ENCODE measurements at places on chromosomes 2 and 18.

- no peak for DNase-seq
These were observed 38.8 kb upstream of the RBMS1 start for GRCh38 chr2:160532388-160532787.

GRCh38 chr2:176100547-176101140 lies 1.0 kb downstream of the HOXD12 start:
- DNase-seq: no peak

DNA sequence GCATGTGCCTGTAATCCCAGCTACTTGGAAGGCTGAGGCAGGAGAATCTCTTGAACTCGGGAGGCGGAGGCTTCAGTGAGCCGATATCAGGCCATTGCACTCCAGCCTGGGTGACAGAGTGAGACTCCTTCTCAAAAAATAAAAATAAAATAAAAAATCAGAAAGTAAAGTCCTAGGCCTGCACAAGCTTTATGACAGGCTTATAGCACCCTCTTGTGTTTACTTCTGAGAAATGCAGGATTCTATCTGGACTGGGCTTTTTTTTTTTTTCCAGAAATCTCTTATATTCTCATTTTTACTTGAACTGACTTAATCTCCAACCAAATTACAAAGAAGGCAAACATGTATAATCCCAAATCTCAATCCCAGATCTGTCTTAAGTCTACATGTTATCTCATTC lies 26.1 kb upstream of the REG3G start:
- no peak for DNase-seq

DNA sequence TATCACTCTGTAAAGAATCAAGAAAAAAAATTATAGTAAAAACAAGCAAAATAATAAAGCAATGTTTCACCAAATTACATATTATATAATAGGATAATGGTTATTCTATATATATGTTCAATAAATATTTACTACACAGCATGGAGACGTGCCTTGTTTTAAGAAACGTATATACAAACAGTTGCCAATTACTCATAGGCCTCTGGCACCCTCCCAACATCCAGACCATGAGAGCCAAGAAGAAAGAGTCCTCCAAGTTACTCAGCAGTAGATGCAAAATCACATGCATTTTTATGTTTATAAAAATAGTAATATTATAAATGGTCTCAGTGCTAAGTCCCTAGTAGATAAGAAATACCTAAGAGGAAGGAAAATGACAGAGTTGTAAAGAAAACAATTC lies 64.8 kb downstream of the REV1 start:
- no peak for DNase-seq

- DNase-seq: no peak
These were observed 54.4 kb downstream of the CRIM1 start for GRCh38 chr2:36409935-36410334.

DNA sequence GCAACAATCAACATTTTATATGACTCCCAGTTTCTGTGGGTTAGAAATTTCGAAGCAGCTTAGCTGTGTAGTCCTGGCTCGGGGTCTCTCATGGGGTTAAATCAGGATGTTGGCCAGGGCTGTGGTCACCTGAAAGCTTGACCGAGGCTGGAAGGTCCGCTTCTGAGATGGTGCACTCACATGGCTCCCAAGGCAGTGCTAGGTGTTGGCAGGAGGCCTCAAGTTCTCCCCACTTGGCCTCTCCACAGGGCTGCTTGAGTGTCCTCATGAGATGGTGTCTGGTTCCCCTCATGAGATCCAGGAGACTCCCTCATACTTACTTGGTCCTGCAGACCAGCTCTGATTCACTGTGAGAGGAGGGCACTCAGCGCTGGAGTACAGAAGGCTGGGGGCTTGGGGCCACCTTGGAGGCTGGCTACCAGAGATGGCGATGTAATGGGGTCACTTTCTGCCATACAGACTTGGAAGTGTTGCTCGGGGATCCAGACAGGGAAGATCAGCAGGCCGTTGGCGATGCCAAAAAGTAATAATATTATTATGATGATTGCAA lies 98.8 kb downstream of the INHBB start:
- DNase-seq: no peak

- DNase-seq: no peak
These were observed 21.2 kb downstream of the ODC1 start for GRCh38 chr2:10426726-10427617.

DNA sequence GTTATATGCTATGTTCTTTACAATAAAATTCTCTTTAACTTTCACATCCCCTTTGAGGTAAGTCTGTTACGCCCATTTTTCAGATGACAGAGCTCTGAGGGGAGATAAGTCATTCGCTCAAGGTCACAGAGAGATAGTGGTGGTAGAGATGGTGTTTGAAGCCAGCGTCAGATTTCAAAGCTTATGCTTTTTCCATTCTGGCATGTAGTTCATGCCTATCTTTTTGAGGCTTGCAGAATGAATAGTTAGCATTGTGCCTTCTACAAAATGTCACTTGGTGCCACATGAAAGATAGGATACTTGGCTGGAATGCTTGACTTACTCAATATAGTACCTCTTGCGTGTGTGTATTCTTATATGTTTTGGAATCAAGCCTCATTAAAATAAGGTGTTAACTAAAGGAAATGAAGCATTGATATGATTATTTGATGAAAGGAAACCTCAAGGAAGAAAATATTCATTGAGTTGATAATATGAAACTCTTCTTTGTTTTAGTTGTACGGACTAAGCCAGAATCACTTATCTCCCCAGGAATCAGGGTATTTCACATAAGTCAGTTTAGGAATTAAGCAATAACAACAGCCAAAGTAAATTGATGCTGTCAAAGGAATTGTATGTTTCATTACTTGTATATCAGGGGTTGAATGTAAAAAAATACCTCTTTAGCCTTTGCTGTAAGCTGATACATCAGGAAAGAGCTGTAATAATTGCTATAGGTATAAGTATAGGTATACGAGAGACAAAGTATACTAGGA lies 15.5 kb downstream of the SPATS2L start:
- DNase-seq: no peak

- DNase-seq: no peak
These were observed 10.0 kb upstream of the GCA start for GRCh38 chr2:162333968-162334367.

DNA sequence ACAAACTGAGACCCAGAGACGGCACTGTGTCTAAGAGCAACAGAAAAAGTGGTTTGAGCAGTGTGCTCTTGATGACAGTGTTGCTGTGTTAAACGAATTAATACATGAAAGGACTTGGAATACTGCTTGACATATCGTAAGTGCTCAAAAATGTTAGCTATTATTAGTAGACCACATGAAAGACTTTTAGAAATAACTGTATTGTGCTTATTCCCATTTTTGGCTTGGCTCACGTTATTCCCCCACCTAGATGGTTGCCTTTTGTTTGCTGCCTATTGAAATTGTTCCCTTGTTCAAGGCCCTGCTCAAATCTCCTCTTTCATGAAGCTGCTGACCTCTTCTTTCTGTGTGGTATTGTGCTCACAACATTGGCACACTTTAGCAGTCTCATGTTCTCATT lies 27.8 kb upstream of the C2orf74 start:
- no peak for DNase-seq

- DNase-seq: no peak
These were observed 4.0 kb upstream of the ZNF516 start for GRCh38 chr18:76499021-76499420.

- DNase-seq: no peak
These were observed 13.4 kb downstream of the PPP1R7 start for GRCh38 chr2:241163601-241164118.

Data from naive B cell (primary cell).